Activated T-cell treated with anti-CD3 and anti-CD28 coated beads, Interleukin-2, amount 50 U/mL, for 72 hours (primary cell): ENCODE measurements at places on chromosomes 1 and 21. TPM values are rescaled to one million over a fixed set of nuclear protein-coding genes. Genes with fewer than 3 reads are reported as not detected.

DNA sequence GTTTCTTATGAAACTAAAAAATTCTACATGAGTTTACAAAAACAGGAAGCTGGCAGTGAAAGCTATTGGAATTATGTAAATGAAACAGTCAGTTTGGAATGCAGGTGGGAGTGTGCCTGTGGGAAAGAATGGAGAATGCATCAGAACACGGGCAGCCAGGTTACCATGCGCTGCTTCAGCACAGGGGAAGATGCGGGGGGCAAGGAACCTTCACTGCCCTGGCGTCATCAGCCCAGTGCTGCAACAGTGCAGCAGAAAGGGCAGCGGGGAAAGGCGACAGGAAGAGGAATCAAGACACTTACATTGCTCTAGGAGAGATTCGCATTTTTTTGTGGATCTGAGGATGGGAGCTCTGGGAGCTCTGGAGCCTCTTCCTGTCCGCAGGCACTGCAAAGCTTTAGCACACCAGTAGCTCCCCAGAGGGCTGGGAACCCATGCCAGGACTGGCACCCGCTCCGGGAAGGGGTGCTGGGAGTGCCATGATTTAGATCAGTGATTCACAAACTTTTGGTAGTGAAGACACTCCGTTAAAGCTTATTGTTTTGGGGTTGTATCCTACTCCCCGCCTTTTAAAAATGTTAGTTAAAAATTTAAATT lies 64.1 kb upstream of the WDR26 start:
- peak overlapping the region; percentile 86 for H3K27ac ChIP-seq
- H3K36me3 ChIP-seq = peaks cover 5% of the 10 kb centered on the region
- no peaks in the 10 kb centered on the region for H3K27me3 ChIP-seq
- H3K4me1 ChIP-seq = peaks cover 65% of the 10 kb centered on the region
- H3K4me3 ChIP-seq = peak overlapping the region; percentile 91
- peak; percentile 29 for DNase-seq

DNA sequence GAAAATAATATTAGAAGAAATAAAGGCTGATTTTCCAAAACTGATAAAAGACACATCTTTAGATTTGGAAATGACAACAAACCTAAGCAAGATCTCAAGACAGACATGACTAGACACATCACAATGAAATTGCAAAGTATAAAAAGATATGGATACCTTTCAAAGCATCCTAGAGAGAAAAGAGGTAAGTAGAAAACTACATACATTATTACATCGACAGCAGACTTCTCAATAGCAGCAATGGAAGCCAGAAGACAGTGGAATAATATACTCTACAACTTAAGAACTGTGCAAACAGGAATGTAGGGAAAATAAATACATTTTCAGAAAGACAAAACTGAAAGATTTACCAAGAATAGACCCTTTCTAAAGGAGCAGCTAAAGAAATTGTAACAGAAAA lies 50.2 kb downstream of the DENND1B start:
- H3K36me3 ChIP-seq = peaks cover 32% of the 10 kb centered on the region
- H3K27ac ChIP-seq = no peak overlapping the region
- no peaks in the 10 kb centered on the region for H3K4me1 ChIP-seq
- no peaks in the 10 kb centered on the region for H3K27me3 ChIP-seq
- H3K4me3 ChIP-seq = no peak overlapping the region

The FAM72A gene
- total RNA-seq = 40.6 TPM

DNA sequence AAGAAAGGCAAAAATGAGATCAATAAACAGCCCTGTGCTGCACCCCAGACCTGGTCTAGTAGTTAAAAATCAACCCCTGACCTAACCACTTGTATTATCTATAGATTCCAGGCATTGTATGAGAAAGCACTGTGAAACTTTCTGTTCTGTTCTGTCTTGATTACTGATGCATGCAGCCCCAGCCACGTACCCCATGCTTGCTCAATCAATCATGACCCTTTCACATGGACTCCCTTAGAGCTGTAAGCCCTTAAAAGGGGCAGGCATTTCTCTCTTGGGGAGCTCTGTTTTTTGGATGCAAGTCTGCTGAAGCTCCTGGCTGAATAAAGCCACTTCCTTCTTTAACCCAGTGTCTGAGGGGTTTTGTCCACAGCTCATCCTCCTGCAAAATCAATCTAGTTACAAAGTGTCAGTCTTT lies 24.2 kb upstream of the CD34 start:
- no peak overlapping the region for H3K27ac ChIP-seq
- H3K4me3 ChIP-seq = no peak overlapping the region
- H3K27me3 ChIP-seq = peaks cover 18% of the 10 kb centered on the region
- DNase-seq = no peak
- no peaks in the 10 kb centered on the region for H3K4me1 ChIP-seq

GRCh38 chr1:23224739-23225648 lies 7.7 kb upstream of the HTR1D start:
- H3K4me1 ChIP-seq = no peaks in the 10 kb centered on the region
- peaks cover 38% of the 10 kb centered on the region for H3K27me3 ChIP-seq
- no peak for DNase-seq
- no peak overlapping the region for H3K4me3 ChIP-seq
- no peaks in the 10 kb centered on the region for H3K36me3 ChIP-seq

- peaks cover 41% of the 10 kb centered on the region for H3K4me1 ChIP-seq
- no peak overlapping the region for H3K27ac ChIP-seq
- no peak overlapping the region for H3K4me3 ChIP-seq
- H3K36me3 ChIP-seq = no peaks in the 10 kb centered on the region
- H3K27me3 ChIP-seq = no peaks in the 10 kb centered on the region
Measured at GRCh38 chr1:155569988-155570592, 7.5 kb upstream of the ASH1L start.
